ENCODE measurements at places on chromosomes 1 and 21. TPM values are rescaled to one million over a fixed set of nuclear protein-coding genes. Genes with fewer than 3 reads are reported as not detected.

The NBPF9 gene
- total RNA-seq = 10.4 TPM

The PCP4L1 gene
- not detected for total RNA-seq

The GNB1 gene
- total RNA-seq = 91.6 TPM

The CDC42BPA gene
- 23.0 TPM for total RNA-seq

The LDLRAD1 gene
- total RNA-seq = under 0.01 TPM

The NECTIN4 gene
- 97.8 TPM for total RNA-seq
